ENCODE measurements at places on chromosomes 7 and 10.

GRCh38 chr10:131738396-131738735 lies 162.4 kb upstream of the PPP2R2D start:
- H3K36me3 ChIP-seq, result no peaks in the 10 kb centered on the region
- peaks cover 6% of the 10 kb centered on the region for H3K4me1 ChIP-seq
- DNase-seq, result no peak
- H3K4me3 ChIP-seq, result no peak overlapping the region
- peaks cover 9% of the 10 kb centered on the region for H3K27me3 ChIP-seq
- H3K27ac ChIP-seq, result no peak overlapping the region

GRCh38 chr7:28704706-28705105 lies 253.4 kb downstream of the TRIL start:
- H3K27me3 ChIP-seq, result no peaks in the 10 kb centered on the region
- peaks cover 12% of the 10 kb centered on the region for H3K36me3 ChIP-seq
- no peak for DNase-seq
- H3K27ac ChIP-seq, result no peak overlapping the region
- H3K4me1 ChIP-seq, result peaks cover 22% of the 10 kb centered on the region

DNA sequence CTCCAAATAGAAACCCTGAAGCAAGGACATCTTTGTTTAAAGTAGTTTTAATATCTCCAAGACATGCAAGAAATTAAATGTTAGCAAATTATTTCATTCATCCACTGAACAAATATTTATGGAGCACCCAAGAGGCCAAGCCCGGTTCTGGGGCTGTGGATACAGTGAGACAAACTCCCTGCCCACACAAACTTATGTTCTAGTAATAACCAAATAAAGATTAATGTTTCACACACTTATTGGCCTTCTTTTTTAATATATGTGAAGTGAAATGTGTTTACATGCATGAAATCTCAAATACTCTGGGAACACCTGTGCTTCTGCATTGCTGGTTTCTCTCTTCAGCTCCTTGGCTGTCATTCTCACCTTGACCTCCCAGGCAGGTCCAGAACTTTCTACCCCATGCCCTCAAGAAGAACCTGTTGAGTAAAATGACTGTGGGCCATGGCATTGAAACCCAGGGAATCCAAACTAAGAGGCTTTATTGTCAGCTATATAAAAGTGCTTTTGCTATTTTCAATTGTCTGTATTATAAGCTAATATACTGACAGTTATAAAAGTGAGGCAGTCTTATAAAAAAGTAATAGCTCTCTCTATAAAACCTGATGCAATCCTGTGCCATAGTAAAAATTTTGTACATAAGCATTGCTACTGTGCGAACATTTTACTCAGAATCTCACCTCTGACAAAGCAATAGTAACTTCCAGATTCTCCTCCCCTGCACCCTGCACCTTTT lies 43.7 kb downstream of the SVIL start:
- H3K4me1 ChIP-seq, result peaks cover 4% of the 10 kb centered on the region
- no peaks in the 10 kb centered on the region for H3K27me3 ChIP-seq
- DNase-seq, result no peak
- H3K36me3 ChIP-seq, result no peaks in the 10 kb centered on the region
- H3K4me3 ChIP-seq, result no peak overlapping the region
- no peak overlapping the region for H3K27ac ChIP-seq

- no peaks in the 10 kb centered on the region for H3K36me3 ChIP-seq
- peak overlapping the region; percentile 34 for H3K27ac ChIP-seq
- H3K27me3 ChIP-seq, result no peaks in the 10 kb centered on the region
Observed at GRCh38 chr7:132463922-132464321, 112.3 kb downstream of the PLXNA4 start.

DNA sequence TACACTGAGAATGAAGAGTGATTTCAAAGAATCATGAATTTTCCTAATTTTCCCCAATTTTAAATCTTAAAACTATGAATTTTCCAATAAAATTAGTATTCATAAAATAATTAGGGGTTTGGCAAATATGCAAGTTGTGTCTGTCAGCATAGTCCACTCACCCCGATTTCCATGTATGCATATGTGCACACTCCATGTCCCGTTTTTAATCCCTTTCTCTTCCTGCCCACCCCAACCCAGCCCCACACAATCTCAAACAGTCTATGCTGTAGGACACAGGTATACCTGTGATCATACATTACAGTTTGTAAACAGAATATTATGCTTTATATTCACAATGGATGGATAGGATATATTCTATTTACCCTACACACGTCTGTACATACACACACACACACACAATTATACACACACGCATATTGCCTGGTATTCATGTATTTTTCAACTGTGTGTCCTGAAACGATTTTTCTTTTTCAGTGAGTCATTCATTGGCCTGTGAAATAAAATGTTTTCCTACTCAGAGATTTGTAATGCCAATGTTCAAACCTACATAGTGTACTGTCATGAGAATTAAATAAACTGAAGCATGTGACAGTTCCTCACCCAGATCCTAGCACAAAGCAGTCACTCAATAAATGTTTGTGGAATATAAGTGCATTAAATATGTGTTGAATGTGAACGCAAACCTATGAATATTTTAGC lies 144.3 kb downstream of the PDE1C start:
- no peak overlapping the region for H3K27ac ChIP-seq
- no peaks in the 10 kb centered on the region for H3K4me1 ChIP-seq
- H3K36me3 ChIP-seq, result no peaks in the 10 kb centered on the region
- H3K4me3 ChIP-seq, result no peak overlapping the region
- H3K27me3 ChIP-seq, result peaks cover 3% of the 10 kb centered on the region
